ENCODE measurements at places on chromosomes 5 and 9. TPM values are rescaled to one million over a fixed set of nuclear protein-coding genes. Genes with fewer than 3 reads are reported as not detected.

The PTGES gene
- total RNA-seq = 0.15 TPM

The FOXD4L5 gene
- total RNA-seq = not detected

The SPATA31C1 gene
- not detected for total RNA-seq

The TAF11L5 gene
- not detected for total RNA-seq
